Renal cortical epithelial cell (primary cell): ENCODE measurements at places on chromosomes 13 and 19.
A peak's percentile ranks its signal among the peaks of the same experiment; 100 is the strongest.

GRCh38 chr19:50331994-50332243 lies 2.7 kb upstream of the KCNC3 start:
- no peak for DNase-seq

GRCh38 chr13:75224053-75224742 lies 257.8 kb downstream of the TBC1D4 start:
- no peak for DNase-seq

DNA sequence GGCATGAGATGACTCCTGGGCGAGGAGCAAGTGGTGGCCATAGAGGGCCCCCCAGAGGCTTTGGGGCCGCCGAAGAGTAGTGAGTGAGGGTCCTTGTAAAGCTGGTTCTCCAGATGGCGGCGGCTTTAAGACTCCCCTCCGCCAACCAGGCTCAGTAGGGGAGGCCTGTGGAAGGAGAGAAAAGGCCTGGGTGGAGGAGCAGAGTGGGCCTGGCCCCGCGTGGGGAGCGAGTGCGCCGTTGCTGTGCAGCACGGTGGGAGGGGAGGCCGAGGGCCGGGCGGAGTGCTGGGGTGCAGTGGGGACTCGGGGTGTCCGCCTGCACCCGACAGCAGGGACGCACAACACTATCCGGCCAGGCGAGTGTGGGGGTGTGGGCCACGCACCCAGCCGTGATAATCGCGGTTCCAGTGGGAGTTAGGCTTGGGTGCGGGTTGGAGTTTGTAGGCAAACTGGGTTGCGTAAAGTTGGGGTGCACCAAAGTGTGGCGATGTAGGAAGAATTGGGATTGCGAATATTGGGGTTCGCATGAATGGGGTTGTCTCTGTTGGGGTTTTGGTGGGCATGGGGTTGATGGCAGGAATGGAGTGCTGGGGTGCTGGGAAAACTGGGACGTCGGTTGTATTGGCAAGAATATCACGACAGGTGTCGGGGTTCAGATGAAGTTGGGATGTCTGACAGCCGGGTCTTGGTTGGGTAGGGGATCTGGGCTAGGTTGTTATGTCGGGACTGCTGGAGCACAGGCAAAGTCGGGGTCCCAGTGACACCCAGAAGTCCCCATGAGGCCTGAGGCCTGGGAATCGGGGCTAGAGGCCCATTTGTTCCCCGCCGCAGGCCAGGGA lies 687 bp upstream of the CIRBP start:
- DNase-seq: no peak

DNA sequence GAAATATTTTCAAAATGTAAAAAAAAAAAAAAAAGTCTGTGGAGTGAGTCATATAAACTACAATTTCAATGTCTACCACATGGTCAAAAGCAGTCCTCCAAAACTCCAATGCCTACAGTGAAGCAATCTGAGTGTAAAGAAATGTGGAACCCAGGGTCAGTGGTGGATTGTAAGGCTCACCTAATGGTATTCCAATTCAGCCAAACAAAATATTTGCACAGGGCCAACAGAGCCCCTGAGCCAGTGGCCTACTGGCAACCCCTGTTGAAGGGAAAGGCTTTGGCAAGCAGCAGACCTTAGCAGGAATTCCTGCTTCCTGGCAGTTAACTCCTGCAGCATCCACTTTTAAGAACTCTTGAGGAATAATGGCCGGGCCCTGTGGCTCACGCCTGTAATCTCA lies 3.4 kb downstream of the DNMT1 start:
- DNase-seq: peak; percentile 31

DNA sequence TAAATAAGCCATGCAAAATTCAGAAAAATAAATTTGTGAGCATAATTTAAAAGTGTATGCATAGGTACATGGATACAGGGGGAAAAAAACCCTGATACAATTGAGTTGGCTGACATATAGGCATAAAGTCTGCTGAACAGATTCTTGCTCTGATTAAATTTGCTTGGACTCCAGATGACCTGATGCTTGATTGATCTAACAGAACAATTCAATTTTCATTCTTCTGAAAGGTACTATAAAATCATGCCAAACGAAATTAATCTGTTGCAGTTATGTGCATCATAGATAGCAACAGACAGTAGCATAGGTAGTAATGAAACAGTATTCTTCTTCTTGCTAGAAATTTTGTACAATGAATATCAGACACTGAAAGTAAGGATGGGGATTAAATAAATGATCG lies 578.2 kb upstream of the SLITRK6 start:
- DNase-seq: no peak

DNA sequence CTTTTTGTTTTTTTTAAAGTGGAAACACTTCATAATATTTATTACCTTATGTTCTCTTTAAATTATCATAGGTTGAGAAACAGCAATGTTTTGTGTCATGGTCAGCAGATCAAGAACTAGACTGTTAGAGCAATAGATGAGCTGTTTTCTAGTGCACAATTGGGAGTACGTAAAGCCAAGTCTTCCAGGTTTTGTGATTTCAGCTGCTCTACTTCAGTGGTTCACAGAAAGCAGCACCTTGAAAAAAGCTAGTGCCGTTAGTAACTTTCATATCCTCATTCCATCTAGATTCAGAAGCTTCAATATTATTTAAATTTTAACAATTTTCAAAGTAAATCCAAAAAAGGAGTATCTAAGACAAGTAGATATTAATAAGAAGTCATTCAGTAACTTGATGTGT lies 1.9 kb downstream of the GPR18 start:
- DNase-seq: no peak

GRCh38 chr13:25743421-25743820 lies 308.4 kb downstream of the SHISA2 start:
- DNase-seq: no peak

GRCh38 chr13:24152292-24153214 lies 8.0 kb upstream of the SPATA13 start:
- DNase-seq: no peak

GRCh38 chr13:50677687-50678463 lies 165.6 kb downstream of the DLEU7 start:
- no peak for DNase-seq

DNA sequence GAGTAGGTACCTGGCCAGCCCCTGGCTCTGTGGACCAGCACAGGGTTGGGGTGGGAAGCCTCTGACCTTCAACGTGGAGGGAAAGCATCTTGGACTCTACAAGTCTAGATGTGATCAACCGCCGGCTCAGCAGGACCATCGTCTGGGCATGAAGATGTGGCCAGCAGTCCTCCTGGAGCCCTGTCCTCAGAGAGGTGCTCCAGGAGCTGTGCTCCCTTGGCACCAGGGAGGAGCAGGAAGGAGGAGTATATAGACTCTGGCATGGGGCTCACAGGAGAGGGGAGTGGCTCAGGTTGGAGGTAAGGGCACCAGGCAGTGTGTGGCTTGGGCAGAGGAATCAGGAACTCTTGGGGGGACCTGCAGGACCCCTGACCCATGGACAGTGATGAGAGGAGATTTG lies 18.3 kb upstream of the ISYNA1 start:
- DNase-seq: no peak

- DNase-seq: no peak
Measured at GRCh38 chr19:43464134-43464775, 1.2 kb downstream of the LYPD3 start.

- no peak for DNase-seq
Measured at GRCh38 chr13:83057119-83057518, 825.2 kb downstream of the SLITRK1 start.

DNA sequence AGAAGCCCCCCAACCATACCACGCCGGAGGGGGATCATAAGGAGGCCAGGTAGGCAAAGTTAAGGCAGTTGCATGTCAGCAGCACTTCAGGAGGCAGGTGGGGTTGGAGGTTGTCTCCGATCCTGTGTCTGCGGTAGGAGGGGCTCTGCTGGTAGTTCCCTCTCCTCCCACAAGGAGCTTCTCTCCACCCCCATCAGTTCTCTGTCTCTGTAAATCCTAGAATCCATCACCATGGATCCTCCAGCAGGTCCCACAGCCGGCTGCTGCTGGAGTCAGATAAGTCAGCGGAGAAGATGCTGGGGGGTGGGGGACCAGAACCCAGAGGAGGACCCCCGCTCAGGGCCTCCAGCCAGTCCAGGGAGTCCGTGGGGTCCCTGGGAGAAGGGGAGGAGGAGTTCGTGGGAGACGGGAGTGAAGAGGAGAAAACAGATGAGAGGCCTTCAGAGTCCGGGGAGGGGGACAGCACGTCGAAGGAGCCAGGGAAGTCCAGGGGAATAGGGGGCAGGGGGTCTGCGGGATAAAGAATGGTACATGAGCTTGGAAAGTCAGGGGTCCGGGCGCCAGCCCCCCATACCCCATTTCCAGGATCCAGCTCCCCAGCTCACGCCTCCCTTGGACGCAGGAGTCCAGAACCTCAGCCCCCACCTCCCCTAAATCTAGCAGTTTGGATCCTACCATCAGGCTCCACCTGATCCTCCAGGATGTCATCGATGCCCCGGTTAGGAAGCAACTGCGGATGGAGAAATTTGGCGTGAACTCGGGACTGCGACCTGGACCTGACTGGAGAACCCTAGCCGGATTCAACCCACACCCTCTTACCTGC lies 6.3 kb downstream of the MAMSTR start:
- peak; percentile 15 for DNase-seq

DNA sequence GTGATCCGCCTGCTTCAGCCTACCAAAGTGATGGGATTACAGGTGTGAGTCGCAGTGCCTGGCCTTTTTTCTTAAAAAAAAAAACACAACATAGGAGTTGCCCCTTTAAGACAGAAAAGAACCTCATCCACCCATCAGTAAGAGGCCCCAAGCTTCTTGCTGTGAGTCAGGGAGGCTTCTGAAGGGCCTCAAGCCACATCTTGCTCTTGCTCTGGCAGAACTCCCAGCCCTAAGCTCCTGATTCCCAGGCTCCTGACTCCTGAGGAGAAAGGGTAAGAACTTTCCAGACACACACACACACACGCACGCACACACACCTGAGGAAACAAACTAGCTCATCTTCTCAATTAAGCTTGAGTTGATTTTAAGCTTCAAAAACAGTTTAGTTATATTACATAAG lies 6.9 kb downstream of the ETFB start:
- DNase-seq: peak; percentile 43

- peak; percentile 65 for DNase-seq
Measured at GRCh38 chr19:42433503-42434260, 6.5 kb upstream of the LIPE start.

GRCh38 chr19:3097442-3097871 lies 3.3 kb downstream of the GNA11 start:
- no peak for DNase-seq

DNA sequence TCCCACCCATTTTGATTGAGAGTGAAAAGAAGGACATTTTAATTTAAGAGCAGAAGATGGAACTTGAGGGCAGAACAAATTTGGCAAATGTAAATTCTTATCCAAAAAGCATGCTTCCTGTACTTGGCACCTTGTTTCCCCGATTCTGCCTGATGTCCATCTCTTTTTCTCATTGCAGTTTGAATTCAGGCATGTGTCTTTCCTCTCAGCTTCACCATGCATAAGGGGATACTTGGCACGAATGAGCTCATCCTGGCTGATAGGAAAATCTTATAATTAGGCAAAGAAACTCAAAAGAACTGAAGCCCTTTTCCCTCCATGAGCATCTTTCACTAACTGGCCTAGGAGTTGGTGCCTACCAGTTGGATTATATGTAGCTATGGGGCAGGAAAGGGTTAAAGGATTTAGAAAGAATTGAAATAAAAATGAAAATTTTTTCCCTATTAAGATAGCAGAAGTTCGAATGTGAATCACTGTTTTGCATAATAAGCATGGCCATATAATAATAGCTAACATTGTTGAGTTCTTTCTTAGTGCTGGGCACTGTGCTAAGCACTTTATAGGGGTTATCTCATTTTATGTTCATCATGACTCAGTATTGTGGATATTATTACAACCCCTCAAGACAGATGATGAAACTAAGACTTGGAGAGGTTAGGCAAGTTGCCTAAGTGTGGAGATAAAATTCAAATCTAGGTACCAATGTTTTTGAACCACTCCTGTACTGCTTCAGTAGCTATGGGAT lies 386.6 kb downstream of the KCNRG start:
- DNase-seq: no peak

- no peak for DNase-seq
Measured at GRCh38 chr13:73096638-73097037, 37.8 kb downstream of the KLF5 start.

DNA sequence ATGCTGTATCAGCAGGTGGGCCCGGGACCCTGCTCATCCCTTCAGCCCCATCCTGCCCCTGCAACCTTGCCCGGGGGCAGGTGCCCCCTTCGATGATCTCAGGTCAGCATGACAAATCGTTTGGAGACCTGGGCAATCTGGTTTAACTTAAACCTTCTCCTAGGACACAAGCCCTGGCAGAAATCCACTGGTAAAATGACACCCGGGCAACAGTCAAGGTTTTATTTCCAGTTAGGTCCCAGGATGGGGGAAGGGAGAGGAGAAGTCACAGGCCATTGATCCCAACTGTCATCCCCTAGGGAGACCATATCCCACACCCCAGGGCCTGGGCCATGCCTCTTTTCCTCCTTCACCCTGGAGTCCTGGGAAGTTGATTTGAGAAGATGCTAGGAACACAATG lies 1.8 kb upstream of the PLIN5 start:
- DNase-seq: no peak

DNA sequence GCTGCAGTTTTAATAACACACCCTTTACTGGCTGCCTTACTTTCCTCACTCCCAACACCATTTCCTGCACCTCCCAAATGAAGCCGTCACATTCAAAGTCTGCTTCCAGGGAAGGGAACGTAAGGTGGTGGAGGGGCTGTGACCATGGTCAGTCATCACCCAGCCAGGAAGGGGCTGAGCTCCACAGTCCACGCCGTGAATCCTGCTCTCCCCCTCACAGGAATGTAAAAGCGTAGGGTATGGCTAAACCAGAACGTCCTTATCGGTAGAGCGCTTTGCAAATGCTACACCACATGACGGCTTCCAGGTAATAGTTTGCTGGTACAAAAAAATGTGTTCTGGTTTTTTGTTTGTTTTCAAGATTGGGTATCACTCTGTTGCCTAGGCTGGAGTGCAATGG lies 7.0 kb downstream of the NUMBL start:
- no peak for DNase-seq

- peak; percentile 2 for DNase-seq
Measured at GRCh38 chr13:94006296-94006695, 473.2 kb downstream of the DCT start.
